Nephron progenitor cell (in vitro differentiated cells): ENCODE measurements at places on chromosomes 4 and X.

GRCh38 chrX:50799531-50799961, 14.4 kb downstream of the SHROOM4 start:
- H3K4me3 ChIP-seq, result no peak overlapping the region
- H3K27me3 ChIP-seq, result peaks cover 3% of the 10 kb centered on the region
- H3K4me1 ChIP-seq, result peaks cover 72% of the 10 kb centered on the region
- no peak for DNase-seq
- peak overlapping the region; percentile 89 for H3K27ac ChIP-seq

DNA sequence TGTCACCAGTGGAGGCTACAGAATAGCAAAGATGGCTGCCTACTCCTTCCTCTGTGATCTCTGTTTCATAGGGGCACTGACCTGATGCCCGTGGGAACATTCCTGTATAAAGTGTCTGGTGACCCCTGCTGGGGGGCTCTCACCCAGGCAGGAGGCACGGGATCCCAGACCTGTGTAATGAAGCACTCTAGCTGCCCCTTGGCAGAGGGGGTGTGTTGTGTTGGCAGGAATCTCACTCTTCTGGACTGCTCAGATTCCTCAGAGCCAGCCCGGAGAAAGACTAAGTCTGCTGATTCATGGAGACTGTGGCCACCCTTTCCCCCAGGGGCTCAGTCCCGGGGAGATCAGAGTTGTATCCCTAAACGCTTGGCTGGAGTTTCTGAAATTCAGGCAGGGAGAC, 648.3 kb downstream of the SPRY1 start:
- no peak overlapping the region for H3K4me3 ChIP-seq
- peaks cover 37% of the 10 kb centered on the region for H3K36me3 ChIP-seq
- no peak for DNase-seq

DNA sequence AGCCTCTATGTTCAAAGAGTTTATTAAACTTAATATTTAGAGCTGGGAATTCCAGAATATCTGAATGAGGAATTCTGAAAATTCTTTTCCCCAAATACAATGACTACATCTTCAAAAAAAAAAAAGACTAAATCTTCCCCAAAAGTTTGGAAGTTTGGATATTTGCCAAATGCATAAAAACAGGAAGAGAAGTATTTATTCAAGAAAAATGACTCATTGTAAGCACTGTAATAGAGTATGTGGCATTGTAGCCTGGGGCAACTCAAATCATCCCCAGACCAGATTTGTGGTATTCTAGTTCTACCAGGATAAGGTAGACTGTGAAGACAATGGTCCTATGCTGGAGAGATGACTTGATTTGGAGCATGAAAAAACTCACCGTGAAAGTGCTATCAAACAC, 78.5 kb upstream of the PDHA2 start:
- no peak overlapping the region for H3K4me3 ChIP-seq
- H3K27ac ChIP-seq, result no peak overlapping the region
- H3K27me3 ChIP-seq, result peaks cover 1% of the 10 kb centered on the region
- no peak for DNase-seq
- H3K36me3 ChIP-seq, result no peaks in the 10 kb centered on the region
- H3K4me1 ChIP-seq, result no peaks in the 10 kb centered on the region

- no peaks in the 10 kb centered on the region for H3K27me3 ChIP-seq
- no peaks in the 10 kb centered on the region for H3K4me1 ChIP-seq
- no peak overlapping the region for H3K4me3 ChIP-seq
Measured at GRCh38 chr4:103268746-103269145, 70.6 kb upstream of the CENPE start.

GRCh38 chr4:48906206-48907173, at the start of gene OCIAD2:
TSS of gene OCIAD2 (minus strand) at chr4:48906774. CDS start at chr4:48904549, 2,225 bp downstream.
- peaks cover 27% of the 10 kb centered on the region for H3K36me3 ChIP-seq
- peaks cover 23% of the 10 kb centered on the region for H3K4me1 ChIP-seq
- H3K27me3 ChIP-seq, result peaks cover 4% of the 10 kb centered on the region
- peak within 1 kb of the TSS; percentile 68 for H3K27ac ChIP-seq
- peak within 1 kb of the TSS; percentile 94 for H3K4me3 ChIP-seq
- peak; percentile 57 for DNase-seq

GRCh38 chr4:3021627-3022026, 52.7 kb downstream of the HTT-AS start:
- no peak overlapping the region for H3K4me3 ChIP-seq
- no peaks in the 10 kb centered on the region for H3K4me1 ChIP-seq
- H3K27ac ChIP-seq, result no peak overlapping the region
- no peak for DNase-seq
- H3K27me3 ChIP-seq, result peaks cover 15% of the 10 kb centered on the region
- H3K36me3 ChIP-seq, result peaks cover 5% of the 10 kb centered on the region

- H3K27me3 ChIP-seq, result peaks cover 3% of the 10 kb centered on the region
- no peaks in the 10 kb centered on the region for H3K36me3 ChIP-seq
- no peak overlapping the region for H3K27ac ChIP-seq
- H3K4me1 ChIP-seq, result peaks cover 47% of the 10 kb centered on the region
- H3K4me3 ChIP-seq, result no peak overlapping the region
Measured at GRCh38 chrX:134738986-134739740, 80.9 kb upstream of the PLAC1 start.

GRCh38 chrX:152641256-152641875, 3.7 kb downstream of the GABRQ start:
- H3K27me3 ChIP-seq, result peaks cover 55% of the 10 kb centered on the region
- no peaks in the 10 kb centered on the region for H3K36me3 ChIP-seq
- DNase-seq, result no peak
- no peak overlapping the region for H3K27ac ChIP-seq

- peaks cover 29% of the 10 kb centered on the region for H3K27me3 ChIP-seq
- H3K36me3 ChIP-seq, result peaks cover 5% of the 10 kb centered on the region
- no peak overlapping the region for H3K4me3 ChIP-seq
- no peak overlapping the region for H3K27ac ChIP-seq
Measured at GRCh38 chr4:125319311-125319710, 4.6 kb downstream of the FAT4 start.

GRCh38 chrX:76183289-76184049, 10.6 kb downstream of the PBDC1 start:
- no peak overlapping the region for H3K4me3 ChIP-seq
- no peak for DNase-seq
- H3K4me1 ChIP-seq, result peaks cover 4% of the 10 kb centered on the region
- H3K27me3 ChIP-seq, result peaks cover 5% of the 10 kb centered on the region

GRCh38 chr4:185399466-185399865, 2.8 kb downstream of the ANKRD37 start:
- DNase-seq, result no peak
- H3K27ac ChIP-seq, result no peak overlapping the region
- H3K27me3 ChIP-seq, result no peaks in the 10 kb centered on the region
- H3K36me3 ChIP-seq, result peaks cover 55% of the 10 kb centered on the region
- peaks cover 20% of the 10 kb centered on the region for H3K4me1 ChIP-seq
- H3K4me3 ChIP-seq, result no peak overlapping the region

- H3K36me3 ChIP-seq, result no peaks in the 10 kb centered on the region
- no peaks in the 10 kb centered on the region for H3K4me1 ChIP-seq
- H3K27me3 ChIP-seq, result peaks cover 3% of the 10 kb centered on the region
- H3K27ac ChIP-seq, result no peak overlapping the region
- DNase-seq, result no peak
Measured at GRCh38 chr4:170671171-170671570, 581.4 kb upstream of the AADAT start.
